ENCODE measurements at places on chromosomes 2 and 18.

DNA sequence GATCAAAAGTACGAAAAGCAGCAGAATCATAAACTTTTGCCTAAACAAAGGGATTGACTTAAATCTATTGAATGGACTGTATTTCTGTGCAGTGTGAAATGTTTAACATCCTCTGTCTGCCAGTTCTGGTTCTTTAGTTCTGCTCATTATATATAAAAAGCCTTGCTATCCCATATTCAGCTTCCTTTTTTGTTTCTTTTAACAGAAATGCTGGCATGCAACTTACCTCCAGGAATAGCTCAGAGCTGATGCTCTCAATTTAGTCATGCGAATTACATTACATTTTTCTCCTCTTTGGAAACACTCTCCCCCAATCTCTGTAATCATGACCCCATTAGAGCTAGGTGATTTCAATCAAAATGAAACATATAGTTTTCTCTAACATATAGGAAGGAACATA lies 73.6 kb downstream of the SPHKAP start:
- no peak for DNase-seq

DNA sequence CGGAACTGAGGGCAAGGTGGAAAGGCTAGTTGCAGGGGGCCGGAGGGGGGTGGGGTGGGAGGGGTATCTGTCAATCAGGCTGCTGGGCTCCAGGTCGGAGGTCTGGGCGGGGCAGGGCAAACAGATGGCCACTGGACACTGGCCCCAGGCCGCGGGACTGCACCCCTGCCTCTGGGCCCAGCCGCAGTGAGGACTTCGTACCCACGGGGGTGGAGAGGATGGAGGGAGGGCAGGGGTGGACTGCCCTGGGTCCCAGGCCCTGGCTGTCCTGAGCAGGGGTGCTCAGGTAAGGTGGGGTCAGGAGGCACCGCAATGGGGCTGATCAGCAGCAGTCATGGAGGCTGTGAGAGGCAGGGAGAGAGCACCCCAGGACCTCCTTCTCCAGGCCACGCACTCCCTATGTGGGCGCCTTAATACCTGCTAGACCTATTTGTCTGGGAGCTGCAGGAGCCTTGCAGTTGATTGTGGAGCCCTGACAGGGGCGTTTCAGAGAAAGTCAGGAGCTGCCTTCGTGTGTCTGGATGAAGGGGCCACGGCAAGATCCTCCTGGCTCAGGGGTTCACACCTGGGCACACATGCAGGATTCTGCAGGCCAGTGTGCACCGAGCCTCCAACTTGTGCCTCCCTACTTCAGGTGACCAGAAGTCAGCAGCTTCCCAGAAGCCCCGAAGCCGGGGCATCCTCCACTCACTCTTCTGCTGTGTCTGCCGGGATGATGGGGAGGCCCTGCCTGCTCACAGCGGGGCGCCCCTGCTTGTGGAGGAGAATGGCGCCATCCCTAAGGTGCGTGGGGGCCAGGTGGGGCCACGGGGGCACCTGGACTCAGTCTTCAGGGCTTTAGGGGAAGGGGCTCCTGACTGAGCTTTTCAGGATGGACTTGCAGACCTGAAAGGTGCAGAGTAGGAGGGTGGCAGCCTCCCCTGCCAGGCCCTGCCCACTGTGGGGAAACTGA lies 1.5 kb downstream of the CTDSP1 start:
- DNase-seq: peak; percentile 66

GRCh38 chr2:124566518-124566970 lies 541.5 kb downstream of the CNTNAP5 start:
- no peak for DNase-seq

- no peak for DNase-seq
Measured at GRCh38 chr2:215358312-215358845, 46.5 kb downstream of the ATIC start.

DNA sequence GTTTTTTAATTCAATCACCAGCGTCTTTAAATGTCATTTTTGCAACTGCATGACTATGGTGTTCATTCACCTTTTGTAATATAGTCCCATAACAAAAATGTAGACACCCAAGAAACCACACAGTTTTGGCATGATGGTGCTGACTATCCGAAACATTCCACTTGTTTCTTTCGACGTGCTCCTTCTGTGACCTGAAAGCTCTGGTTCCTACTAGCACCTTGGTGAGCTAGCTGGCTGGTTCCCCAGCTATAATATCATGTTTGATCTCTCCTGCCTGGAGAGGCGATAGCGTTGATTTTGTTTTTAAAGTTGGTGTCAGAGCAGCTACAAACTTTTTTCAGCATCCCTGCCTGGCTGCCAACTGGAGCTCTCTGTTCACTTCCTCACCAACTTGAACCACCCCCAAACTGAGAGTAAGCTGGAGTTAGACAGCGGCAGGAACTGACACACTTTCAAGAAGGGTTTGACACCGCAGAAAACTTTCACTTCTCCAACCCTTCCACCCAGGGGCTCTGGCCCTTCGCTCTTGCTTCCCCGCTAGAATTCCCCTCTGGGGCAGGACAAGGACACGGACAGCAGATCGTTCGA lies 1.1 kb downstream of the ATAD2B start:
- peak; percentile 73 for DNase-seq

DNA sequence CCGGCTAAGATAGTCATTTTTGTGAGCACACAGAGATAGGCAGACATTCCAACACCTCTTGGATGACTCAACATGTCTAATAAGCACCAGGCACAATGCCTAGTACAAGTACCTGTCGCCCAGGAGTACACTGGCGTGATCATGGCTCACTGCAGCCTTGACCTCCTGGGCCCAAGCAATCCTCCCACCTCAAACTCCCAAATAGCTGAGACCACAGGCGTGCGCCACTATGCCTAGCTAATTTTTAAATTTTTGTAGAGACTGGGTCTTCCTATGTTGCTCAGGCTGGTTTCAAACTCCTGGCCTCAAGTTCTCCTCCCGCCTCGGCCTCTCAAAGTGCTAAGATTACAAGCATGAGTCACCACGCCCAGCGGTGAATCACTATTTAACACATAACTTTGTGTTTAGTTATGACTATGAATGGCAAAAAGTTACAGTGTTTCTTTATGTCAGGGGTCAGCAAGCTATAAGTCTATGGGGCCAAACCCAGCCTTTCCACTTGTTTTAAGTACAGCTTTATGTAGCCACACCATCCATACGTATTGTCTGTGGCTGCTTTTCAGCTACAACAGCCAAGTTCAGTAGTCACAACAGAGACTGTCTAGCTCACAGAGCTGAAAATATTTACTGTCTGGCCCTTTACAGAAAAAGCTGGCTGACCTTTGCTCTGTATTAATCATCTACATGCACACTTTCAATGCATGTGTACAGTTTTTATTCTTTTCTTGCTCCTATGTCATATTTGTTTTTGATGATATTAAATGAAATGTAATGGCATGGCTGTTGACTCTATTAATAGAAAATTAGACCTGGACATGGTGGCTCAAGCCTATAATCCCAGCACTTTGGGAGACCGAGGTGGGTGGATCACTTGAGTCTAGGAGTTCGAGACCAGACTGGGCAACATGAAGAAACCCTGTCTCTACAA lies 18.7 kb downstream of the ORC2 start:
- DNase-seq: peak; percentile 60

GRCh38 chr2:174699993-174700766 lies 64.1 kb downstream of the CHRNA1 start:
- no peak for DNase-seq

DNA sequence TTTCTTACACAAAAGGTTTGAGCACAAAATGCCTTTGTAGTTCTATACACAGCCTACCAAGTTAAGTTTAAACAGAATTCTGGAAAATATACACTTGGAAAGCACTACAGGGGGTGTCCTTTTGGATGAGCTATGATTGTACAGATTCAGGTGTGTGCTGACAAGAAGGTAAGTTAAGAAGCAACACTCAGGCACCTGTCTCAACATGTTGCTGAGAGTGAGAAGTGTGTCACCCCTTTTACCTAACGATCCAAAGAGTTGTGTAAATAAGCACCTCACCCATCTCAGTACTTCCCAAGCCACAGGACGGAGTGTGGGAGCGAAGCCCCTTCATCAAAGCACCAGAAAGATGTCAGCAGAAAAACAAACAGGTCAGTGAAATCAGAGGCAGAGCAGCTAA lies 109.5 kb upstream of the DAPL1 start:
- no peak for DNase-seq

DNA sequence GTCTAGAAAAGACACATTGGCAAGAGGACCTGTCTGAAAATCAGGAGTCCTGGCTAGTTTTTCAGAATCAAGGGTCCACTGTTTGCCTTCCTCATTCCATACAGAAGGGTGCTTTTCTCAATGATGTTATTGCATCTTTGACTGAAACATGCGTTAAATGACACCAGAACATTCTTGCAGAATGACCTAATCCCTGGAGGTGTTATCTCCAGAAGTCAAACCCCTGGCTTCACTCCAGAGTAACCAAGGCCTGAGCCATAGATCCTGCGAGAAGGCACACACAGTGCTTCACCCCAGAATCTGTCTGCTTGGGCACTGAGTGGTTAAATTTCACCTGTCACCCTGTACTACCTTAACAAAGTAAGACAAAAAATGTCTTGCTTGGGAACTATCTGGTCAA lies 1055.2 kb upstream of the FANCL start:
- DNase-seq: no peak

- DNase-seq: no peak
Measured at GRCh38 chr2:26585100-26585499, 56.1 kb downstream of the CIB4 start.

DNA sequence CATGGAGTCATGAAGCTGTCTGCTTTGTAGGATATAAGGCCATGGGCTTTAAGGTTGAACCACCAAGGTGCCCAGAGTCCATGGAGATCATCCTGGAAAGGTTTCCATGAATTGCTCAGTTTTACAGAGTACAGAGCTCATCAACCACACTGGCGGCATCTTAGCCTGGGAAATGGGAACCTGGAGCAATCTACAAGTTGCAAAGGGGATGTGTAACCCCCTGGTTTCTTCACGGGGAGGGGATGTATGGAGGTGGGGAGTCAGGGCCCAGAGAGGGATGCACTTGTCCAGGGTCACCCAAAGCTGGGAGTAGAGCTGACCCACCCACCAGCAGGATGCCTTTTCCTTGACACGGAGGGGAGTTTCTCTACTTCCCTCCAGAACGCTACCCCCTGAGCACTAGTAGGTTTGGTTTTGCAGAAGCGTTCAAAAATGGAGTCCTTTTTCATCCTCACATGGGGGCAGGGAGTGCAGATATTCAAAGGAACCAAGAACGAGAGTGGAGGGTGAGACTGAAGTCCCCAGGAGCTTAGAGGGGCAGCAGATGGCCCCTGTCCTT lies 7.2 kb downstream of the TMEM37 start:
- DNase-seq: no peak

DNA sequence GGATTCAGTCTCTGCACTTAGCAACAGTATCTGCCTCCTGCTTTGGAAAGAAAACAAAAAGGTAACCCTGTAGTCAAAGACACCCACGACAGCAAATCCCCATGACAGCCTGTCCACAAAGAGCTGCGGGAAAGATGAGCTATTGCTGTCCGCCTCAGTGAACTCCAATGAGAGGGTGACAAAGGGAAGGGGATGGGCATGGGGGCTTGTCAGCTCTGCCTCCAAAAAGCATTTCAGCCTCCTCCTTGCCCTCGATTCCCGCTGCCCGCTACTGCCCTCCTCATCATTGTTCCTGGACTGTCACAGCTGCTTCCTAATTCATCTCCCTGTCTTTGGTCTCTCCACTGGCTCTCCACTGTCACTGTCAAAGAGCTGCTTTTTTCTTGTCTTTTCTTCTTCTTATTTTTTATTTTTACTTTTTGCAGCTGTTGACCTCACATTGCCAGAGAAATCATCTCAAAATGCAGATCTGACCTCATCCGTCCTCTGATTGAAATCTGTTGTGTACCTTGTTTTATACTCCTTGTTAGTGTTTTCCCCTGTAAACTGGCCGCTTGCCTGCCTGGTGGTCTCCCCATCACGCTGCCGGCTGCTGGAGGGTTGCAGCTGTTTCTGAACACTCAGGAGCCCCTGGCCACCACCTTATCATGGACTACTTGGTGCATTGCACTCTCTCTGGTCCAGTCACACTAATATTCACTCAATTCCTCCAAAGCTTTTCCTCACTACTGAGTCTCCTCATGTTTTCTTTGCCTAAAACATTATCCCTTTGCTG lies 7.9 kb upstream of the E2F6 start:
- no peak for DNase-seq

DNA sequence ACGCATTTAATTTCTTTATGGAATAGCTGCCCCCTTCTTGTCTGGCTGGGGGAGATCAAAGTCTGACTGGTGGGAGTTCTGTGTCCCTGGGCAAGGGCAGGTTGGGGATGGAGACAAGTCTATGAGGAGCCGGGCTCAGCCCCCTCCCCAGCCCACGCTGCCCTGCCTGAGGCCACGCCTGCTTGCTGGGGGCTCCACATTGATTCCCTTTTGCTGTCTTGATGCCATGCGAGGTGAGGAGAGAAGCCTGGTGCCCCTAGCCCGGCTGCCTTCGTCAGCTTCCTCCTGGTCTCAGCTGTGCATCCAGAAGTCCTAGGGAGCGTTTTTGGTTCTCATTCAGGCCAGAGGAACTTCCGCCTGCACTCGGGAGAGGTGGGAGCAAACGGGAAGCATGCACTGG lies 247.9 kb downstream of the NDUFA10 start:
- no peak for DNase-seq

GRCh38 chr2:37718515-37719161 lies 47.2 kb upstream of the CDC42EP3 start:
- no peak for DNase-seq

- no peak for DNase-seq
Measured at GRCh38 chr2:98149333-98149697, 62.3 kb downstream of the VWA3B start.

- no peak for DNase-seq
Measured at GRCh38 chr2:33126552-33126951, 179.8 kb downstream of the LTBP1 start.

DNA sequence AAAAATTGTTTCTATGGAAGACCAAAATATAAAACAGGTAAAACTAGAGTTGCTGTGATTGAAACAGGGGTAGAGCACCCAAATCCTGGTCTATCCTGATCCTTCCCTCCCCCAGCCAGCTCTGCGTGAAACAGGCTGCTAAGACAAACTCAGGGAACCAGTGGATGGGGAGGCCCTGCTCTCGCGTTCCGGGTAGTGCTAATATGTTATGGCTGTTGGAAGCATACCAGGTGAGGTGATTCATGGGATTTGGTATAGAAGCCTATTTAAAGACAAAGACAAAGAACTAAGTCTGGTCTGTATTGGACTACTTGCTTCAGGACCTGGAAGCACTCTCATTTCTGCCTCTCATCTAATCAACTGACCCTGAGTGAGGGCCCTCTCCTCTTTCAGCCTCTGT lies 63.0 kb upstream of the CCBE1 start:
- no peak for DNase-seq

GRCh38 chr18:59733421-59733820 lies 36.2 kb upstream of the CCBE1 start:
- DNase-seq: no peak

DNA sequence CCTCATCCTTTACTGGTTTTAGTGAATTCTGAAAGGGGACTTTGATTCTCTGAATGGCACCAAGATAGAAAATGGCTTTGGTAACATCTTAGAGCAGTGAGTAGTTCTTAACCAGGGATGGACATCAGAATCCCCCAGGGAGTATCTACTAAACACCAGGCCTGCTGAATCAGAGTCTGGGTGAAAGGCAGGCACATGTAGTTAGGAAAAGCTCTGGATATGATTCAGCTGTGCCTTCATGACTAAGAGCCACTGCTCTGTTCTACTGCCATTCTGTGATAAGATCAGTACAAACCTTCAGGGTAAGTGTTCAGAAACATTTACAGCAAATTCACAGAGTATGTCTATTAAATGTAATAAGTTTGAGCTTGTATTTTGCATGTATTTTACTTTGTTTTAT lies 46.2 kb upstream of the B3GNT2 start:
- DNase-seq: no peak

All from transverse colon (tissue), 4 donors.